ENCODE measurements at places on chromosomes 3 and 15.

GRCh38 chr15:75143738-75144334, 57.8 kb upstream of the C15orf39 start:
- no peak for DNase-seq

GRCh38 chr15:59798605-59798917, 109.4 kb upstream of the BNIP2 start:
- DNase-seq = no peak

- no peak for DNase-seq
Measured at GRCh38 chr3:134448664-134449063, 37.1 kb downstream of the ANAPC13 start.

DNA sequence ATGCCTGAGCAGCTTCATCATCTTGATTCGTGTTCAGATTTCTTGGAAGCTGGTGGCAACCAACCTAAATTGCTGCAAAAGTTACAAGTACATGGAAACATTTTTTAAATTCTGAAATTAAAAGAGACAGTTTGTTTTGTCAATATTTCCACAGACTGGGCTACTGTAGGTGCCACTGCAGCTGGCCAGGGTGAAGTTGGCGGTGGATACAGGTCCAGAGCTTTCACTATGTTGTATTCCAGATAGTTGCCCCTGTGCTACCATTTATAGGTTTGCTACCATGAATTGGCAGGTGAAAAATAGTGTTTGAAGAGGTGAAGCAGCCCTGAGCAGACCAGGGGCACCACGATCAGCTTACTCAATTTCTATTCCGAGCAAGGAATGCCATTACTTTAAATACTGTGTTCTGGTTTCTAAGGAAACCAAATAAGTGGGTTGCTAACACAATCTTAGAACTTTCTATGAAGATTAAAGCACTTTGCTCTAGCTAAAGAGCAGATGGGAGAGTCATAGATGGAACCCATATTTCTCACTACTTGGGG, 21.2 kb upstream of the SHC4 start:
- no peak for DNase-seq

DNA sequence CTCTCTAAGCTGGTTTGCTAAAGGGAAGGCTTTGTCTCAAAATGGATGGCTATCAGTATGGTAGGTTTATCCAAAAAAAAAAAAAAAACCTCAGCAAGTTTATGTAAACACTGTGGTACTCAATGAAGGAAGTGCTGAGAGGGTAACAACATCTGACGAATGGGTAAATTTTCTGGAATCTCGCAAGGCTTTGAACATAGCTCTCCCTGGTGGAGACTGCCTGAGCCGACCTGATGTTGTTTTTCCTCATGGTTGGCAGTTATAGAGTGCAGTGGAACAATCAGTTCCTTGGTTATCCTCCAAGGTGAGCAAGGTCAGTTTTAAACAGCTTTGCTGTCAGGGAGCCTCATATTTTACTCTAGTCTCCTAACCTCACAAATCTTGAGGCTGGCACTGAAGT, 94.6 kb downstream of the ZPLD1 start:
- DNase-seq = no peak

- DNase-seq = no peak
Measured at GRCh38 chr3:173584838-173585831, 187.6 kb downstream of the NLGN1 start.

DNA sequence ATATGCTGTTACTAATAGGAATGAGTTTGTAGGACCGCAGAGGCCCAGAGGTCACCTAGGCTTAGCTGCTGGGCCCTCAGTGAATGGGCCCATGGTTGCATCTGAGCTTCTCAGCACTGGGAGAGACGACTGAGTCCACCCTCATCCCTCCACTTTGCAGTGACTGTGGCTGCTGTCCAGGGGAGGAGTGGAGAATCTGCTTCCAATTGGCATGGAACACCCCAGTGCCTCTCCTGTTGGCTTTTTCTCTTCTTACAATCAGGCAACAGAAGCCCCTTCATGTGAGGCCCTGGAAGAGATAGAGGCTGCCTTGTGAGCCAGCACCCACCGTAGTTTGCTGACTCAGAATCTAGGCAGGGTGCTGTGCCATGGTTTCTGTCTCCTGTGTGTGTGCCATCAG, 55.6 kb downstream of the ARNT2 start:
- DNase-seq = no peak

DNA sequence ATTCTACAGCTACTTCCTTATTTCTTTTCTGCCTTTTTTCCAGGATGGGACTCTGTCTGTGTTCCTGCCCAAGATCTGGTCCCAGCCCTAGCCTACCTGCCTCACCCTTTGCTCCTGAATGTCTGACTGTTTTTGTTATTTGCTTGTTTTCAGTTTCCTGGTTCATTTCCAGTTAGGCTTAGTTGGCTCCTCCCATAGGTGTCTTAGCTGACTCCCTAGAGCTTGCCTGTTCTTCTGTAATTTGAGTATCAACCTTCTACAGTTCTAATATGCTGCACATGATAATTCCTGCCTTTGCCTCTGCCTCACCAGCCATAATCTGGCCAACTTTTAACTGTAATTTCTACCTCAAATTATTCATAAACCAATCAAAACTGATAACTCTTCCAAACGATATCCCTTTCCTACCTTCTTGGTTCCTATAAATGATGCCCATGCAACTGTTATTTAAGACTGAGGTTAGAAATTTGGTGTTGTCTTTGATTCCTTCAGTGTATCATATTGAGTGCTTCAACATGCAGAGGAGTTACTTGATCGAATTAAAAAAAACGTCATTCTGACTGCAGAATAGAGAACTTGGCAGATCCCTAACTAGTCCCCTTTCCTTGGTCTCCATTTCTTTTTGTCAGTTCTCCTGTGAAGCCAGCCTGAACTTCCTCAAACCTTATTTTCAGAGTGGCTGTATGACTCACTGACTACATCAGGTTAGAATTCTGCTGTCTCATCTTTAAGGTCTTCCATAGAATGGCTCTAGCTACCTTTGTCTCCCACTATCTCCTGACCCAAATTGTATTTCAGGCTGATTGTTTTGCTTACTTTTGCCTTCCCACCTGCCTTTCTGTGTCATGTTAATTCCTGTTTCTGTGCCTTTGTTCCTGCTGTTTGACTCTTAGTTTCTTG, 8.4 kb downstream of the GOLM2 start:
- DNase-seq = peak; percentile 8

DNA sequence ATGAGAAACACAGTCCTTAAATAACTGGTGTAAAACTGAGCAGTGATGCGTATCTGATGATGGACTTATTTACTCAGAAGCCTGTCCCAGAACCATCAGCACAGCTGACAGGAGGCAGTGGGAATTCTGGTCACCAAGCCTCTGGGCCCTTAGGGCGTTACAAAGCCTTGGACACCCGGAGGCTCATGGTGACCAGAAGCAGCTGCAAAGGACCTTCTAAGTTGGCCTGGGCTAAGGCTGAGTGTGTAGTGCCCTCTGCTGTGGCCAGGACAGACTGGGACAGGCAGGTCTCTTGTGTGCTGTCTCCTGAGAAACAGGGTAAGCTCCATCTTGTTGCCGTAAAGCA, 168.9 kb downstream of the ATP10A start:
- no peak for DNase-seq

GRCh38 chr3:100210772-100211135, 50.0 kb upstream of the TBC1D23 start:
- DNase-seq = peak; percentile 88

- peak; percentile 81 for DNase-seq
Measured at GRCh38 chr3:179015551-179016020, 56.0 kb downstream of the ZMAT3 start.

GRCh38 chr15:58931987-58932588, 1.4 kb downstream of the SLTM start:
- no peak for DNase-seq

DNA sequence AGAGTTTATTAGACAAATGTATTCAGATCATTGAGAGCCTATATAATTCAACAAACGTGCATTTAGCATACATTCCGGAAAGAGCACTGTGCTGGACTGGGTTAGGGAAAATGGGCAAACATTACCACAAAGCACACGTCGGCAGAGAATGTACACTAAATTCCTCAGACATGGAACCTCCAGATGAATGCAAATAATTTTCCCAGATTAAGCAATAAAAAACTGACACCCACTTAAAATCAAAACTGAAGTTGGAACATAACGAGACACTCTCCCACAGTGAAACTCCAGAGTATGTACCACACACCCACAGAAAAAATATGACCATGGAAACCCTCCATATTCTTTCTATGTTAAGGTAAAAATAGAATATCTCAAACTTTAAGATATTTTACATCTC, 4.8 kb downstream of the SECISBP2L start:
- no peak for DNase-seq

GRCh38 chr3:172530566-172530965, 7.3 kb upstream of the TNFSF10 start:
- DNase-seq = no peak

DNA sequence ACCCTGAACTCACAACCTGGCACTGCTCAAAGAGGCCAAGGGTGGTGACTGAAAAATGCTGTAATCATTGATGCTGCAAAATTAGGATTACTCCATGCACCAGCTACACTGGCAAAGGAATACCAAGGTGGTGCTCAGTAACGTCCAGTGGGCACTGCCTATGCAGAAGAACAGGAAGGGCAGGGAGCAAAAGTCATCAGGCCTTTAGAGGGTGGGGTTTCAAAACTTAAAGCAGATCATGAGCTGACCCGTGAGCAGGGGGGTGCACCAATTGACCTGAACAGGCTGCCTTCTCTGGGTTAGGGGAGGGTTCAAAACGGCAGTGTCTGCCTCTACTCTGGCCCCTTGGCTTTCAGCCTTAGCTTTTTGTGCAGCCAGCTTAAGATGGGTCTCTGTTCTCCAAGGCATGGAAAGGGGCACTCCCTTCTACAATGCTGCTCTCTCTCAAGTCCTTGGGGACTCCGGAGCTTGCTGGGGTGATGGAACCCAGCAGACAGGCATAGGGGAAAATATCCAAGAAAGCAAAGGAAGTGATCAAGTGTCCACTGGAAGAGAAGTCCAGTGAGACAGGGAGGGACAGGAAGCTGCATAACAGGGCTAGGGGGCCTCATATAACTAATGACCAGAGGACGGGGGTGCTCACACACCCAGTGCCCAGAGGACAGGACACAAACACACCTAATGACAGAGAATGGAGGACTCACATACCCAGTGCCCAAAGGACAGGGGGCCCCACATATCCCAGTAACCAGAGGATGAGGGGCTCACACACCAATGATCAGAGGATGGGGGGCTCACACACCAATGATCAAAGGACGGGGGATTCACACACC, 11.4 kb downstream of the RAB6B start:
- no peak for DNase-seq

DNA sequence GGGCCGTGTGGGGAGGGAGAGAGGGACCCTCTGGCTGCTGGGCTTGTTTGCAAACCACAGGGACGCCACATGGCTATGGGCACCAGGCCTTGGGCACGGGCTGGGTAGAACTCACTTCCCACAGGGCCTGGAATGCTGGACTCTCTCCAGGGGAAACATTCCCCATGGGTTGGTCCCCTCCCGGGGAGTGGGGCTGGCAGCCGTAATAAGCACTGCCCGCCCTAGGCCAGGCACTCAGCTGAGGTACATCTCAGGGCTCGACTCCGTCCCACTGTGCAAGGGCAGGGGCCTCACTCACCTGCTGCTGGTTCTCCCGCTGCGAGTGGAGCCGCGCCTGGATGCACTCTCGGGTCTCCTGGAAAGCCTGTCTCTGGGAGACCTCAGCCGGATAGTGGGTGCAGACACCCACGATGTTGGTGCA, 96.7 kb downstream of the ADCY5 start:
- no peak for DNase-seq

- DNase-seq = no peak
Measured at GRCh38 chr15:69489073-69489571, 36.5 kb downstream of the RPLP1 start.

GRCh38 chr3:26636096-26636727, 13.6 kb downstream of the LRRC3B start:
- no peak for DNase-seq

DNA sequence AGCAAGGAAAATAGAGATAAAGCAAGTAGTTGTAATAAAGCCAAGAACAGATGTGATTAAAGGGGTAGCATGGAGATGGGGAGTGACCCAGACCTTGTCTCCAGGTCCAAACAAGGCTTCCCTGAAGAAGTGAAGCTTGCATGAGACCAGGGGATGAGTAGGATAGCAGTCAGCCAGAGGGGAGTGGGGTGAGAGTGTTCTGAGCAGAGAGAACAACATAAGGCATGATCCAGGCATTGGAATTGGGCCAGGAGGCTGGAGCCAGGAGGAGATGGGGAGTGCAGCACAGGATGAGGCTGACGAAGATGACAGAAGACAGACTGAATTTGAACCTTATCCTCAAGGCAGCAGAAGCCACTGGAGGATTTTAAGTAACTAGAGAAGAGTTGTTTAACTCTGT, 7.2 kb downstream of the TMOD2 start:
- DNase-seq = no peak

DNA sequence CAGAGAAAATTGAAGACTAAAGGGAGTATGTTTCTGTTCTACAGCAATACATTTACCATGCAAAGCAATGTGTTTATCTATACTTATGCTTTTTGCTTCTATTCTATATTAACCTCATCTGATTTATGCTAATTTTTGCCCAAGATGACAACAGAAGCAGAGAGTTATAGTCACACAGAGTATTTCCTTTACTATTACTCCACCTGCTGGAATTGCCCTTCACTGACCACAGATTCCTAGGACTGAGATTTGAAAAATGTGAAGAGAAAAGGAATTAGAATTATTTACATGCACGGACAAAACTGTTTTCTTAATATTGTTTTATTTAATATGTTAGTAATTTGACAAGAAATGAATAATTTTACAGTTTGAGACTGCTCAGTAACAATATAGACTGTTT, 745.6 kb downstream of the VGLL3 start:
- no peak for DNase-seq

DNA sequence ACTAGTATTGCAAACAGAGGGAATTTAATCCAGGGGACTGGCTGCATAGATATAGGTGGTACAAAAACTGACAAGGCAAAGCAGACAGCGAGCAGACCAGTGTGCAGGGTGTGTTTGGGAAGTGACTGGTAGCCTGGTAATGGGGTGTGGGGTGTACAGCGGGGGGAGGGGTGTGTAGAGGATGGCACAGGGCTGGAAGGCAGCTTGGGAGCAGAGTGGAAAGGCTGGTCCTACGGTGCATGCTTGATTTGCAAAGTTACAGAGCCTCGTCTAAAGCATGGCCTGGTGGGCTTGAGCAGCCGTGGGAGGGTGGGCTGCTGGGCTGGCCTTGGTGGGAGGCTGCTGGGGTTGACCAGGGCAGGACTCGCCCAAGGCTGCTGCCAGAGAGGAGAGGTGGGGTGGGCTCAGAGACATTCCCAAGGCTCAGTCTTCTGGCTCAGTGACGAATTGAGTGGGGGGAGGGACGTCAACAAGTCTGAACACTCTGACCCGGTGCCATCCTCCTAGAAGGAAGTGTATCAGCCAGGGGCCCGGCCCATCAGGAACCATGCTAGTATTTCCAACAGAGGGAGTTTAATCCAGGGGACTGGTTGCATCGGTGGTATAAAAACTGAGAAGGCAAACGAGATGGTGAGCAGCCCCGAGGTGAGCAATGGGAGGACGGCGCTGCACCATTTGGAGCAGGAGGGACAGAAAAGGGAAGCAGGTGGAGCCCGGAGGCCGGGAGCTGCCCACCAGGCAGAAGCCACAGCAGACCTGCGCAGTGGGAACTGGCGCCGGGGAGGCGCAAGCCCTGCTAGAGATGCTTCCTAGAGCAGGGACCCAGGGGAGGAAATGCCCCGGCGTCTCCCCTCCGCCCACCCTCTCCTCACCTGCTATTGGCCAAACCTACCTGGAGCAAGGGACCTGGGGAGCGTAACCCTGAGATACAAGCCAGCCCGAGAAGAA, 29.2 kb downstream of the CPN2 start:
- DNase-seq = no peak
